ENCODE measurements at places on chromosomes 3 and 15.

- DNase-seq, result peak; percentile 63
Observed at GRCh38 chr15:31236184-31237042, 90.2 kb upstream of the KLF13 start.

GRCh38 chr3:177041021-177041729 is 156.1 kb downstream of the TBL1XR1 start:
- peak; percentile 49 for DNase-seq

- DNase-seq, result no peak
Observed at GRCh38 chr15:67150023-67150860, 84.8 kb downstream of the SMAD3 start.

DNA sequence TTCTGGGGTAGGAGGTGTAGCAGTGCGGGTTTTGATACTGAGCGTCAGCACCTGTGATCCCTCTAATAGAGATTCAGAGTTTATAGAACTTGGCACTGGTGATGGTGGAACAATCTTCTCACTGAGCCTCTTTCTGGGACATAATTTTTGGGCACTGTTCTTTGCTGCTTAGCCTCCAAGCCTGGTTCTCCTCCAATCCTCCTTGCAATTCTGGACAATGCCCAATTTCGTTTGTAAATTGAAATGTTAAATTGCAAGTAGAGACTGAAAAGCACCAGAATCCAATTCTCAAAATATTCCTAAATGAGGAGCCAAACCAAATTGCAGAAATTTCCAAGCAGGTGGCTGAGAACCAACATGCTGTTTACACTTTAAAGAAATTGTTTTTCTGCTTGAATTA is 149.8 kb upstream of the ABI3BP start:
- peak; percentile 6 for DNase-seq

GRCh38 chr3:44890852-44891251 is 16.4 kb downstream of the TGM4 start:
- no peak for DNase-seq

DNA sequence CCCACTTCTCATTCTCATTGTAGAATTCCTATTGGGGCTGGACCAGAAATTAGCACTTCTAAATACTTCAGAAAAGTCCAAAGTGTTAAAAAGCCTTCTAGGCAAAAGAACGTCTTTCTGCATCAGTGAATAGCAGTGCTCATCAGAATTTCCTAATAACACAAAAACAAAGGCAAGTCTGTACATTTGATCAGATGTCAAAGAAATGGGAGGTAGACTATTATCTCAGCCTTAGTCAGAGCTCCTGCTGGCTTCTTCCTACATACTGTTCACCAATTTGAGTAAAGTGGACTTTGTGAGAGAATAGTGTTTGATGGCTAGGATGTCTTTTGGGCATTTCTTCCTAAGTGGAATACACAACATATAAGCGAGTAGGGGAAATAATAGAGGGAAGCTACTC is 48.7 kb downstream of the FOXB1 start:
- DNase-seq, result no peak

DNA sequence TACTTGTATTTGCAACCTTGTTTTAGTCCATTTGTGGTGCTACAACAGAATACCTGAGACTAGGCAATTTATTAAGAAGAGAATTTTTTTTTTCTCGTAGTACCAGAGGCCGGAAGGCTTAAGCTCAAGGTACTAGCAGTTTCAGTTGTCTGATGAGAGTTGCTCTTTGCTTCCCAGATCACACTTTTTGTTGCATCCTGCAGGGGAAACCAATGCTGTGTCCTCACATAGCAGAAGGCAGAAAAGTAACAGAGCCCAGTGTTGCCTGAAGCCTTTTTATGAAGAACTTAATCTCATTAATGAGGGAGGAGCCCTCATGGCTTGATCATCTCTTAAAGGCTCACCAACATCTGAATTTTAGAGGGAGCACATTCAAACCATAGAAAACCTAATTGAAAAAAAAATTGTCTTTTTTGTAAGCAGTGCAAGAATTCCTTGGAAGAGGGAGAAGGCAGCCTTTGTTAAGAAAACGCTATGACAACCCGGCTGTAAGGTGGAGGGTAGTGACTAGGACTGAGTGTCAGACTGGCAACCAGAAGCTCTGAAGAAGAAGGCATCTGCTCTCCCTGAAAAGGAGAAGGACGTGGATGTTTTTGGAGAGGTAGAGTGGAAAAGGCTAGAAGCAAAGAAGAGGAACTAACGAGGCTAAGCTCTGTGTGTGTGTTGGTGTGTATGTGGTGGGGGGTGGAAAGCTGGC is 1245.3 kb downstream of the ROBO2 start:
- no peak for DNase-seq

- DNase-seq, result peak; percentile 22
Observed at GRCh38 chr3:153221748-153222162, 59.7 kb downstream of the RAP2B start.
